Skin of body (tissue), 3 donors: ENCODE measurements at places on chromosomes 13 and 19. TPM values are rescaled to one million over a fixed set of nuclear protein-coding genes. Genes with fewer than 3 reads are reported as not detected.

IZUMO2 gene
- not detected for total RNA-seq

GRCh38 chr13:37685206-37685605 is 86.6 kb upstream of the POSTN start:
- DNase-seq = no peak

DNA sequence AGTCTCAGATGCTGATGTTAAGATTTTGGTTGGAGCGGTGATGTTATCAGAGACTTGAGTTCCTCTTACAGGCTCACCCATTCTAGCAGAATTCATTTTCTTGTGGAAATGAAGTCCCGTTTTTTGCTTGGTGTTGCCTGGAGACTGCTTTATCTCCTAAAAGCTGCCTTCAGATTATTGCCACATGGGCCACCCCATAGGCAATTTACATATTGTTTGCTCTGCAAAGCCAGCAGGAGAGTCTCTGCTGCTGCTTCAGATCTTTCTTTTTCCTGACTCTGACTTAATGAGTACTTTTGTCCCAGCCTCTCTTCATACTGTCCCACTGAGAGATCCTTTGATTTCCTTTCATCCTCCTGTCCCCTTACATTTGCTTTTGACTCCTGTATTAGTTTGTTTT is 114.6 kb downstream of the TDRD3 start:
- DNase-seq = no peak

DNA sequence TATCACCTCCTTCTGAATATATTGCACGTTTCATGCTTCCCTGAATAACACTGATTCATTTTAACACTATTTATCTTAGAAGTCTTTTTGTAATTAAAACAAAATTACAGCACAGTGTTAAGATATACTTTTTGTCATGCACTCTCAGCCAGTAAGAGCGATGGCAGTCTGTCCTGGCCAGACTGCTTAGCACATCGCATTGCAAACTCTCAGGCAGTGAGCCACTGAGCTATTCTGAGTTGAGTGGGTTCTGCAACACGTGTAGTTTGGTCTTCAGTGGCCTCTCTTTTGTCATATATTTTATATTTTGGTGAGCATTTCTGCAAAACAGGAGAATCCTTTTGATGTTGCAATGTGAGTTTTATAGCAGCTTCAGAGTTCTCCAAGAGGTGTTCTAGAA is 332.1 kb downstream of the HS6ST3 start:
- DNase-seq = no peak

DNA sequence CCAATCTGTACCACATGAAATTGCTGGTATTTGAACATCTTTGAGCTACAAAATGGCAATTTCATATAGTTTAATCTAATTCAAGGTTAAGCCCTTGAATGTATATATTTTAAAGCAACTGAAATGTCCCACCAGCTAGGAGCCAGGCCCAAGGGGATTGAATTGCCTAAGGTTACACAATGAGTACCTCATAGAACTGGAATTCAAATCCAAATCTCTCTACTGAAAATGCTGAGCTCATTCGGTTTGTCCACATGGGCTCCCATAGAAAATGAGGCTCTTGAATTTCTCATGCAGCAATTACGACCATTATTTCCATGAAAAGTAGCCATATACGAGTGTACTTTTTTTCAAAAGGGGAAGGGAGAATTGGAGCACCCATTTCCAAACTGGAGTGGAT is 31.5 kb upstream of the FNDC3A start:
- no peak for DNase-seq

- no peak for DNase-seq
These were observed 65.4 kb downstream of the TUBGCP3 start for GRCh38 chr13:112522578-112522977.

CYP2F1 gene
- total RNA-seq = not detected

DNA sequence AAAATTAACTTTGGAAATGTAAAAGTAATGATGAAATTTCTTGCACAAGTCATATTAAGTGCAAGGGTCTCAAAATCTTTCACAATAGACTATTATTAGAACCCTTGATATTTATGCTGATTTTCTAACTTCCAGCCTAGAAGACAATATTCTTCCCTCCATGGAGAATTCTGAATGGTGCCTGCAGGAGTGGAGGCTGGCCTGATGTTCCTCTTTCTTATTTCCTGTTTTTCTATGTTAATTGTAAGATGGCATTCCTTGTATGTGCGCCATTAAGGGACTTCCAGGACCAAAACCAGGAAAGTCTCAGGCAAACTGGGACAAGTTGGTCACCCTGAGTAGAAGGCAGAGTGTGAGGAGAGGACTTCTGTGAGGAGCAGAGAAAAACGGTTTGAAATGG is 294.9 kb downstream of the DLEU7 start:
- DNase-seq = no peak

- DNase-seq = no peak
These were observed 14.7 kb downstream of the HCN2 start for GRCh38 chr19:604355-604754.

DNA sequence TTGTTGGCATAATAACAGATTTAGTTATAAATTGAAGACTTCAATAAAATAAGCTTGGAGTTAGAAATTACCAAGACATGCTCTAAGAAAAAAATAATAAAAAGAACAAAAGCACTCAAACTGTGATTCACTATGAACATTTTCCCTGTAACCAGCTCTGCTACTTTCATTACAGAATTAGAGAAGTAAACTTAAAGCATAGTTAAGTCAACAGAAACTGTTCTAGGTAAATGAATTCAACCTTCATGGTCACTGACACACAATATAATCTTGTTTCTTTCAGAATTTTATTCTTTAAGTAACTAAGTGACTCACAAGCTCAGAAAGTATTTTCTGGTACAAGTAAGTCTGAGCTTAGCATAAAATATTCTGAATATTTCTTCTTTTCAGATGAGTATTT is 136.3 kb downstream of the KLF5 start:
- DNase-seq = no peak

DNA sequence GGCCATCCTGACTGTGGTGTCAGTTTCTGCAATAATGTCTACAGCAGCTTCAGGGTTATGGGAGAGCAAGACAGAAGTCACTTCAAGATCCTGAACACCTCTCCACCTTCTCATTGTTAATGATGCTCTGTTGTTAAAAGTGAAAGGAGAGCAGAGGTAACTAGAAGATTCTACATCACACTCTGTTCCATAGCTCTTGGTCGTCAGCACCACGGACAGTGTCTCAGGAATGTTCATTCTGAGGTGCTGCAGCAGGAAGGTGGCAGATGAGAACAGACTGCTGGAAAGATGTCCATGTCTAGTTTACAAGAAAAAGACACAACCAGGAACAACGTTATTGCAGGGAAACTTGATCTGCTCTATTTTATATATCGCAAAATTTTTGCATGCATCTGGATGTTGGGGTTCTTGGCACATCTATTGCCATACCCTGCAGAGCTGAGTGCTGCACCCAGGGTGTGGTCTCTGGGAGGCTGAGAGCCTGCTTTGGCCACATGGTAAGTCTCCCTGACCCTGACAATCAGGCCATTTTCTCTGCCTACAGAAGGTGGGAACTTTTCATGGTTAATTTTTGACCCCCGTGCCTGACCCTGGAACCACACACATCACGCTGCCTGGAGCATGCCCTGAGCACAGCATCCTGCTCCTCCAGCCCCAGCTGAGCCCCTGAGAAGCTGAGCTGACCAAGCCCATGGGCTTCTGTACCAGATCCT is 12.7 kb downstream of the CEACAM21 start:
- no peak for DNase-seq

NKPD1 gene
- total RNA-seq = 4.2 TPM

DNA sequence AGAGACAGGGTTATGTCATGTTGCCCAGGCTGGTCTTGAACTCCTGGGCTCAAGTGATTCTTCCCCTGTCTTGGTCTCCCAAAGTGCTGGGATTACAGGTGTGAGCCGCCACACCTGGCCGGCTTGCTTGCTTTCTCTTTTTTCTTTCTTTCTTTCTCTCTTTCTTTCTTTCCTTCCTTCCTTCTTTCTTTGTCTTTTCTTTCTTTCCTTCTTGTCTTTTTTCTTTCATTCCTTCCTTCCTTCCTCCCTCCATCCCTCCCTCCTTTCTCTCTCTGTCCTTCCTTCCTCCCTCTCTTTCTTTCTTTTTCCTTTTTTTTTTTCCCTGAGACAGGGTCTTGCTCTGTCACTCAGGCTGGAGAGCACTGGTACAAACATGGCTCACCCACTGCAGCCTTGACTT is 6.8 kb upstream of the BTBD2 start:
- DNase-seq = no peak

GRCh38 chr13:33953203-33953602 is 135.3 kb downstream of the RFC3 start:
- DNase-seq = no peak

DNA sequence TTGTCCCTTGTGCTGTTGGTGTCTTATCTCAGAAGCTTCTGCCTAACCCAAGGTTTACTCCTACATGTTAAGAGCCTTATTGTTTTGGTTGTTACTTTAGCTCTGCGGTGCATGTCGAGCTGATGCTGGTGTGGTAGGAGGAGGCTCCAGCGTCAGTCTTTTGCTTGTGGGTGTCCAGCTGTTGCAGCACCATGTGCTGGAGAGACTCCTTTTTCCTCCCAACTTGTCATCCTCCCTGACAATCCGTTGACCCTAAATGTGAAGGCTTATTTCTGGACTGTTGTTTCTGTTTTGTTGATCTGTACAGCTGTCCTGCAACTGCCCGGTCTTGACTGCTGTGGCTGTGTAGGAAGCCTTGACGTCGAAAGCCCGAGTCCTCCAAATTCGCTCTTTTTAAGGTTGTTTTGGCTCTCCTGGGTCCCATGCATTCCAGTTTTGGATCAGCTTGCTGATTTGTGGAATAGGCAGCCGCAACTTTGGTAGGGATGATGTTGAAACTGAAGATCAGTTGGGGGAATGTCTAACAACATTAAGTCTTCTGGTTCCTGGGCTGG is 15.3 kb downstream of the NAXD start:
- DNase-seq = no peak

GRCh38 chr13:79112016-79112415 is 294.0 kb downstream of the RBM26 start:
- no peak for DNase-seq

JSRP1 gene
- total RNA-seq = 4.5 TPM

- DNase-seq = no peak
These were observed 1.3 kb downstream of the PRR22 start for GRCh38 chr19:5782945-5783919.

DNA sequence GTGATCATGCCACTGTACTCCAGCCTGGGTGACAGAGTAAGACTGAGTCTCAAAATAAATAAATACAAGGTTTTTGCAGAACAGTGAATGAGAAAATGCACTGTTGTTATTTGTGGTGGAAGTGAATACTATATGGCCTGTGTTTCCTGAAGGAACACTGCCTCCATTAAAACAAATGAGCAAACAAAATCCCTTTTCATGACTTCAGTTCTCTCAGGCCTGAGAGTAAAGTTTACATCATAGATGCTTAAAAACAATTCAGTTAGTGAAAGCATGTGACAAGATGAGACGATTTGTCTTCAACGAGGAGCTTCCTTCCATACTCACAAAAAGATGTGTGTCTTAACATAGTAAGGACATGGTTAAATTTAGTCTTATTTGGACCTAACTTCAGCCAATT is 14.4 kb downstream of the SPINT2 start:
- DNase-seq = no peak

PNMA8A gene
- total RNA-seq = 17.3 TPM

DNA sequence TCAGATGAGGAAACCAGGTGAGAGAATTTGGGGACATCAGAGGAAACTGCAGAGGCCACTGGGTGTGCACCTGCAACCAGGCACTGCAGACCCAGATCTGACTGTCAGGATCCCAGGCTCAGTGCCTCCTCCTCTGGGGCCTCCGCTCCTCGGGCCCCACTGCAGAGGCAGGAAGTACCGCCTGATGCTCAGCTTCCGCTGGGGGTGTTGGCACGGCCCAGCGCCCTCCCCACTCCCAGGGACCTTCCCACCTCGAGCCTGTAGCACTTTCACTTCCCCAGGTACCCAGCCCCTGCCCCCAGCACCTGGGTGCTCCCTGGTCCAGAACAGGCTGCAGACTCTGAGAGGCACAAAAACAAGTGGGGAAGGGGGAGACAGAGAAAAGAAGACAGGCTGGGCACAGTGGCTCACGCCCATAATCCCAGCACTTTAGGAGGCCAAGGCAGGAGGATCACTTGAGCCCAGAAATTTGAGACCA is 1.4 kb upstream of the CD37 start:
- DNase-seq = no peak

DNA sequence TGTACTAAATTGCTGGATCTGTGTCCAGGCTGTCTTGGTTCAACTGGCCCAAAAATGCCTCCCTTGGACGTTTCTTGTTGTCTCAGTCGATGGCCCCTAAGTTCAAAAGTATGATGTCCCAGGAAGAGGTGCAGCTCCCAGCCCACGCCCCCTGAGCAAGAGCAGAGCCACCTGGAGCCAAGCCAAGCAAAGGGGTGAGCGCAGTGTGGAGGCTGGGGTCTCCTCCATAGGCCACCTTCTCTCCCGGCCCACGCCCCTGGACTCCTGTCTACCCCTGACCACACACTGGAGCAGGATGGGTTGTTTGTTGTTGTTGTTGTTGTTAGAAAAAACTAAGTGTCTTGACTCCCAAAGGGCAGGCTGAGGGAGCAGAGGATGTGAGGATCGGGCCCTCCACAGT is 26.0 kb upstream of the NPAS1 start:
- no peak for DNase-seq

DNA sequence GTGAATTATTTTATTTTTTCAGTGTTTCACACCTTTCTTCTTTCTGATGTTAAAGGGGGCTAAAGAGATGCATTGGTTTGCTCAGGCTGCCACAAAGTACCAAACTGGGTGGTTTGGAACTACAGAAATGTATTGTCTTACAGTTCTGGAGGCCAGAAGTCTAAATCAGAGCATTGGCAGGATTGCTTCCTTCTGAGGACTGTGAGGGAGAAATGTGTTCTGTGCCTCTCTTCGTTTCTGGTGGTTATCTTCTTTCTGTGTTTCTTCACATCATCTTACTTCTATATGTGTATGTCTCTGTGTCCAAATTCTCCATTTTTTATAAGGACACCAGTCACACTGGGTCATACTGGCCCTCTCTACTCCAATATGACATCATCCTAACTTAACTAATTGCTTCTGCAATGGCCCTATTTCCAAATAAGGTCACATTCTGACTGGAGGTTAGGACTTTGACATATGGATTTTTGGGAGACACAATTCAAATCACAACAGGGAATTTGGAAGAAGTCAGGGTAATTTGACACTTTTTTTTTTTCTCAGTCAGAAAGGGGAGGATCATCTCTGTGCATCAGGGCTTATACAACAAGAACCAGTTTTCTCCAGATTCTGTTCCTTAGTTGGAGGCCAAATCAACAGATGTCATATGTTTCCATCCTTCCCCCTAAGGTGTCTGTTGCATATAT is 188.2 kb downstream of the KCNRG start:
- peak; percentile 66 for DNase-seq

GRCh38 chr13:21567714-21568113 is 36.3 kb downstream of the MICU2 start:
- no peak for DNase-seq

CACNG7 gene
- total RNA-seq = not detected

DNA sequence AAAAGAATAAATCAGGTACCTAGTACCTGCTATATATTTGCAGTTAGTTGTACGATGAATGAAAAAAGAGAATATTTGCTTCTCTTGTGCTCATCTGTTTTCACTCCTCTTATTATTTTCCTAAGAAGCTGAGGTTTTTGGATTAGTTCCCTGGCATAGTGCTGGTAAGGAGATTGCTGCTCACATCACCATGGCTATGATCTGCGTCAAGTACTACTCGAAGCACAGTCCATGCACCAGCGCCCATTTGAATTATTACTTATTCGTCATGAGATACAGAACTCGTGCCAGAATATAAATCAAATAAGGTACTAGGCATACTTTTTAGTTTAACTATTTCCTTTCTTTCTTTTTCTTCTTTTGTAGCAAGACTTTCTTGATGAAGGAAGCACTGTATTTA is 7.1 kb downstream of the SERTM1 start:
- DNase-seq = peak; percentile 10

SGCG gene
- 22.2 TPM for total RNA-seq

APLP1 gene
- 3.0 TPM for total RNA-seq
